AG20443 (cell line): ENCODE measurements at places on chromosomes 16 and 17.

DNA sequence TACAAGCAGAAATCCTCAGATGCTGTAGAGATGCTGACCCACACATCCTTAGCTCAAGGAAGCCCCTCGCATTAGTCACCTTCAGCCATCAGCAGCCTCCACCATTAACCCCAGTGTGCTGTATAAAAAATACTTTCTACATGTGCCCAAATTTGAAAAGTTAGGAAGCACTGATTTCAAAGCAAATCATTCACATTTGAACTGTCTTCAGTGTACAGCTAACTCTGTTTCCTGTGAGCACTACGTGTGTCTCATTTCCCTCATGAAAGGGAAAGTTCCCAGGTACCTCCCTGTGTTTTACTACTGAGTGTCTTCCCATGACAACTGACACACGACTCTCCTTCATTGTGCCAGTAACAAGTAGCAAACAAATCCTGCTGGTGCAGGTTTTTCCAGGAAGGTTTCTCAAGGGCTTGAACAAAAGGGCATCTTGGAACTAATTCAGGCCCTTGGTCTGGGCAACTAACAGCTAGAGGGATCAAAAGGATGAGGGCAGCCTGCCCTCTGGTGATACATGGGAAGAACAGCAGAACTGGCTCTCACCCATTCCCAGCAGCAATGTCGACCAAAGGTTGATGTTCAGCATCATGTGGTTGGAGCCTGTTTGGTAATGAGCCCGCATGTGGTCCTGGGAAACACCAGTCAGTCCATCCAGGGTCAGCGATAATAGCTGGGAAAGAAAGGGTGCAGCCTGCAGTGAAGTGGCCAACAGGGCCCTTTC lies 4.0 kb downstream of the SLC35B1 start:
- DNase-seq = peak; percentile 45

GRCh38 chr17:12673788-12674187 lies 8.1 kb downstream of the MYOCD start:
- peak; percentile 20 for DNase-seq

DNA sequence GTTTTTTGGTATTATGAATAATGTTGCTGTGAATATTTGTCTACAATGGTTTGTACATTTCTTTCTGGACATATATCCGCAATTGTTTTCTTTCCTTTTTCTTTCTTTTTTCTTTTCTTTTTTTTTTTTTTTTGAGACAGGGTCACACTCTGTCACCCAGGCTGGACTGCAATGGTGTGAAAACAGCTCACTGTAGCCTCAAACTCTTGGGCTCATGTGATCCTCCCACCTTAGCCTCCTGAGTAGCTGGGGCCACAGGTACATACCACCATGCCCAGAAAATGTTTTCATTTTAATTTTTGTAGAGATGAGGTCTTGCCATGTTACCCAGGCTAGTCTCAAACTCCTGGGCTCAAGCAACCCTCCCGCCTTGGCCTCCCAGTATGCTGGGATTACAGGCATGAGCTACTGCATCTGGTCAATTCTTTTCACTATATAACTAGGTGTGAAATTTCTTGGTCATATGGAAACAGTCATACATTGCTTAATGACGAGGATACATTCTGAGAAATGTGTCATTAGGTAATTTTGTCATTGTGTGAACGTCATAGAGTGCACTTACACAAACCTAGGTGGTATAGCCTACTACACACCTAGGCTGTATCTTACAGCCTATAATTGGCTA lies 15.2 kb downstream of the IL21R start:
- DNase-seq = no peak

- DNase-seq = peak; percentile 27
Observed at GRCh38 chr17:36936455-36937000, 747 bp upstream of the LHX1 start.

GRCh38 chr17:80663781-80664206 lies 119.2 kb downstream of the RPTOR start:
- DNase-seq = peak; percentile 77

DNA sequence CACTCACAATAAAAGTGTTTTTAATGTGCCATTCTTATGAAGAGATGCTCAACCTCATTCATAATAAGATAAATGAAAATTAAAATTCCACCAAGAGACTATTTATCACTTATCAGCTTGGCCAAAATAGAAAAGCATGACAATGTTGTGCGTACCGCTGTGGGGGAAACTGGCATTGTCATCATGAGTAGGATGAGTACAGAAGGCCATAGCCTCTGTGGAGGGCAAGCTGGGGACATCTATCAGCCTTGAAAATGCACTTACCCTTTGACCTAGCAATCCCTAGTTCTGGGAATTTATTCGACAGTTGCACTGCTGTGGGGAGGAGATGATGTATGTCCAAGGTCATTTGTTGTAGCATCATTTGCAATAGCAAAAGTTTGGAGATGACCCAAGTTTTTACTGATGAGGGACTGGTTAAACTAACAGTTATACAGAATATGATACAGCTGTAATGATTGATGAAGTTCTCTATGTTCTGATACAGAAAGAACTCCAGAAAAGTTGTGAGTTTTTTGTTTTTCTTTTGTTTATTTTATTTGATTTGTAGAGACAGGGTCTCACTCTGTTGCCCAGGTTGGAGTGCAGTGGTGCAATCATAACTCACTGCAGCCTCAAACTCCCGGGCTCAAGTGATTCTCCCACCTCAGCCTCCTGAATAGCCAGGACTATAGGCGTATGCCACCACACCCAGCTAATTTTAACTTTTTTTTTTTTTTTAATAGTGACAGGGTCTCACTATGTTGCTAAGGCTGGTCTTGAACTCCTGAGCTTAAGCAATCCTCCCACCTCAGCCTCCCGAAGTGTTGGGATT lies 13.7 kb upstream of the PRKCB start:
- no peak for DNase-seq

- DNase-seq = no peak
Observed at GRCh38 chr17:16973760-16974540, 2.0 kb upstream of the TNFRSF13B start.

GRCh38 chr16:502179-502943 lies 25.2 kb upstream of the CAPN15 start:
- DNase-seq = no peak
